ENCODE measurements at places on chromosomes 1 and 21.

GRCh38 chr1:98364544-98364943 lies 297.0 kb upstream of the SNX7 start:
- no peak for DNase-seq

GRCh38 chr1:84569216-84569615 lies 5.0 kb downstream of the CTBS start:
- no peak for DNase-seq

GRCh38 chr1:97632776-97633175 lies 288.1 kb downstream of the DPYD start:
- no peak for DNase-seq

DNA sequence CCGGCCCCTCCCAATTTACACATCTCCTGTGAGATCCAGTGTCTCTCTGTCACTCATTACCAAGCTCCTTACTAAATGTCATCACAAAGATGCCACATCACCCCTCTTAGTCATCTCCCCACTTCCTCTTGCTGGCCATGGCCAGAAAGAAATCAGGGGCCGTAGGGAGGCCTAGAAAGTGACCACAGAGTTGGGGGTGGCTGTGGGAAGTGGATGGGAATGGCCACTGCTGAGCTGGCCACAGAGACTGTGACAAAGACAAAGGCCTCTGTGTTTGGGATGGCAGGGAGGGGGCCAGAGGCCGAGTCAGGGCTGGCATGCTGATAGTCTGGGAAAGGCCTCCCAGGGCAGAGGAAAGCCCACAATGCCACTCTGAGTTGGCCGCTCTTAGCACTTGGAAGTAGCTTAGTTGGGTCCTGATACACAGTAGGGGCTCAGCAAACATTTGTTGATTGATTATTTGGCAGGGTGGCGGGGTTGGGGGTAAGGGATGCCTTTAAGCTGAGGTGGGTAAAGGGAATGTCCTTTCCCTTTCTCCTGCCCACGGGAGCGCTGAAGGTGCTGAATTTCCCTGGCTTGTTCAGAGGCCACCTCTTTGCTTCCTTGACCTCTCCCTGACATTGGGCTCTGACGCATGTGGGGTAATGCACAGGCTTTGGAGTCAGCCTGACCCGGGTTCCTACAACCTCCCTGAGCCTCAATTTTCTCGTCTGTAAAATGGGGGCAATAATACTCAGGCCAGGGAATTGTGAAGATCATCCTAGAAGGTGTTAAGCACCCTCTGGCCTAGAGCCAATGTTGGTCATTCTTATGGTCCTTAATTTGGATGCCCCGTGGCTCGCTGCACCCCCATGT lies 13.2 kb downstream of the NAV1 start:
- no peak for DNase-seq

DNA sequence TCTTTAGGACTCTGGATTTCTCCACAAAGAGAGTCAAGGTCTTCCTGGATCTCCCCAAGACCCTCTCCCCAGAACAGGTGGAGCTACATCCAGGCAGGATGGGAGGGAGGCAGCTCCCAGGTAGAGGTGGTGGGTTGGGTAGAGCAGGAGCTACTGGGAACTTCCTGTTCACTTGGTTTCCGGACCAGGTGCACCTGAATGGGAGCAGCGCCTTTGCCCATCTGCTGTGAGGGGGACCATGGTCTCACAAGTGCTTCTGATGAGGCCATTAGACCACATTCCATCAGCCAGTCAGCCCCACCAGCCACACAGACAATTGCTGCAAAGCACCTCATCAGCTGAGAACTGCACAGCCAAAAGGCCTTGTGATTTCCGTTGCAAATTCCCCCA lies 188.8 kb downstream of the MATN1 start:
- no peak for DNase-seq

DNA sequence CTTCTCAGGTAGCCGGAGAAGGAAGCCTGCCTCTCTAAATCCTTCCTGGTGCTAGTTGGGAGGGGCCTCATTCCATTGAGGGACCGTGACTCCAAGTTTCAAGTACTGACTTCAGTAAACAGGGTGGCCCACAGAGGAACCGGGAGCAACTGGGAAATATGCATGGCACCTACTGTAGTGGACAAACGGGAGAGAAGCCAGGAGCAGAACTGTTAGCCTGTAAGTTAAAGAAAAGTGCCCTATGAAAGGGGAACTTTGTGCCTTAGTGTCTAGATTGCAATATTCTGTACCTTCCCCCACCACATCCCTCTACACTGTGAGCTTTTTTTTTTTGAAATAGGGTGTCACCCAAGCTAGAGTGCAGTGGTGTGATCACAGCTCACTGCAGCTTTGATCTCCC lies 33.2 kb upstream of the KANK4 start:
- no peak for DNase-seq

GRCh38 chr1:89941110-89941766 lies 53.7 kb upstream of the ZNF326 start:
- no peak for DNase-seq

GRCh38 chr21:31132574-31133242 lies 94.4 kb upstream of the KRTAP19-8 start:
- DNase-seq, result peak; percentile 40

DNA sequence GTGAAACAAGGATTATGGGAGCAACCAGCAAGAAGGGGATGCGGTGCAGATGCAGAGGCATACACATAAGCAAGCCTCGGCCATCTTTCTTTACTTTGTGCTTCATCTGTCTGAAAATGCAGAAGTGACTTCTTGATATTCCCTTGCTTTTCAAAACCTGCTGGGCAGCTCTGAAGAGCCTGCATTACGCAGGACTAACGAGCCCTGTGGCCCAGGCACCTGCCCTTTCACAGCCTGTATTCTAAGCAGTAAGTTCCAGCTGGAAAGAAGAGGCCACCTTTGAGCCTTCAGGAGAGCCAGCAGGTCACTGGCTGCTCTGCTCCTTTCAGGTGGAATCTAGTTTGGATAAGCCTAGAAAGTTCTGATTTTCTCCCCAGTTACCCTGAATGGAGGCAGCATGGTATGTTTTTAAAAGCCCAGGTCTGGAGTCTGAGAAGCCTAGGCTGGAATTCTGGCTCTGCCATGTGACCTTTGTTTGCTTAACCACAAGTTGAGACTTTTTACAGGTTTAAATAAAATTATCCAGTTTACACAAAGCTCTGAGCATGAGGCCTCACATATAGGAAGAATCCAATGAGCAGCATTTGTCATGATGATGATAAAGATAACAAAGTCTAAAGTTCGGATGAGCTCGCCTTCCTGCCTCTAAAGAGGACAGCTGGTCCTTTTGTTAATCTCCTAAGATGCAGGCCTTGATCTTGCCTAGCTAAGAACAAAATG lies 122.9 kb downstream of the UBR4 start:
- no peak for DNase-seq

GRCh38 chr1:66729119-66729518 lies 23.1 kb upstream of the DYNLT5 start:
- no peak for DNase-seq

DNA sequence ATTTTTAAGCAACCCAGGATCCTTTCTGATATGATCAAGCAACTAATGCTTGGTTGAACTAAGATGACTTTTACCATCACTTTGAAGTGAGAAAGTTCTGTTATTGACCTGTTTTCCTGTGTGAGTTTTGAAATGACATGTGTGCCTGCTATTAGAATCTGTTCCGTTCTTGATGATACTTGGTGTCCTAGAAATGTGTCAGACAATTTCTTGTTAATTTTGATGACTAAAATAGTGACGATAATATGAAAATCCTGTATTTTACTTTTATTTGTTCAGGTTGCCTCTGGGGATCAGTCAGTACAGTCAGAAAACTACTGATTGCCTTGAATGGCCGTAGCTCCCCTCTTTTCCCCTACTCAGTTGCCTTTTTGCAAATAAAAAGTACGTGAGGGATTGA lies 228.0 kb downstream of the RYR2 start:
- no peak for DNase-seq

- peak; percentile 7 for DNase-seq
These were observed 510.3 kb downstream of the NPHP4 start for GRCh38 chr1:5481889-5482288.

DNA sequence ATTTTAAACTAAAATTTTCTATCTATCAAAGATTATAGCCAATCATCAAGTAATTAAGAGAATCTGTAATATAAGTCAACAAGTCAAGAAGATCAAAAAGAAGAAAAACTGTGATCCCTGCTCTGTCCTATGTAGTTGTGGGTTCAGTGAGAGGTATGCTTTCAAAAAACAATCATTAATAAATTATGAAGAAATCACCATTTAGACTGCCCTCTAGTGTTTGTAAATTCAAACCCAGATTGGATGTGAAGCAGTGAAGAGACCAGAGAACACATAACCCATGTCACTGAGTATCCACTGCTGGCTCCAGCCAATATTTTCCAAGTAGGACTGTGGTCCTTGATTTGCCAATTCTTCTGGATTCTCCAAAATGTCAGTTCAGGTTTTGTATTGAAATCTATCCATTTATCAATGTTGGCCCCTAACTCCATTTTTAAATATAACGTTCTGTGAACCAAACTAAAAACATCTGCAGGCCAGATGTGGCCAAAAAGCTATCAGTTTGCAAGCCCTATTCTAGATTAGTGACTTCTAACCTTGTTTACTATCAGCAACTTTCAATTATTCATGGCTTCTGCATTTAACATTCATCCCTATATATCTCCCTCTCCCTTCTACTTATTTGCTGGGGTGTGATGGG lies 467.5 kb upstream of the CXADR start:
- no peak for DNase-seq

DNA sequence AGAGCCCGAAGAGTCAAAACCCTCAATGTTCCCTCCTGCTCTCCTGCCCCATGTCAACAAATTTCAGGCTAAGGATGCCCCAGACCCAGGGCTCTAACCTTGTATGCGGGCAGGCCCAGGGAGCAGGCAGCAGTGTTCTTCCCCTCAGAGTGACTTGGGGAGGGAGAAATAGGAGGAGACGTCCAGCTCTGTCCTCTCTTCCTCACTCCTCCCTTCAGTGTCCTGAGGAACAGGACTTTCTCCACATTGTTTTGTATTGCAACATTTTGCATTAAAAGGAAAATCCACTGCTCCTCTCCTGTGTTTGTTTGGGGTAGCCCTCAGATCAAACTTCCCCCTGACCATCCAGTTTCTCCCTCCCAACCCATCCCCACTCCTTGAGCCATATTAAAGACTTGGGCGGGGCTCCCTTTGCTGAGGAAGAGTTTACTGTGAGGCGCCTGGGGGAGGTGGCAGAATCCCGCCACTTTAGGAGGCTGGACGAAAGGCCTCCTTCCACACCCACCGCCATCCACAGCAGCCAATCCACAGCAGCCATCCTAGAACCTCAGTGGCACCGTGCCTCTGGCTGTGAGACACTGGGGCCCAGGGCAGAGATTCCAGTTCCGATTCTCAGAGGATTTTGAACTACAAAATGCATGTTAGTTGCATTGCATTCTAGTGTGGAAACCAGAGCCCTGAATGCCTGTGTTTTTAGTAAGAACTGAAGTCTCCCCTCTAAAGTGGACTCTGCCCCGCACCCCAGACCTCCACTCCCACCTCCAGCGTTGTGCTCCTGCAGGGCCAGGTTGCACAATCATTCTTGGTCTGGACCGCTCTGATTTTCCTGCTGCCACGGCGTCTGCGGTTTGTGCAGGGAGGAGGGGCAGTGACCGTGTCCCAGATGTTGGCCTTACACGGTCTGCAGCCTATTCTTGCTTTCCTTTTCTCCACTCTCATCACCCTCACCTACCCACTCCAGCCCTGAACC lies 3.0 kb downstream of the OLFML3 start:
- no peak for DNase-seq

DNA sequence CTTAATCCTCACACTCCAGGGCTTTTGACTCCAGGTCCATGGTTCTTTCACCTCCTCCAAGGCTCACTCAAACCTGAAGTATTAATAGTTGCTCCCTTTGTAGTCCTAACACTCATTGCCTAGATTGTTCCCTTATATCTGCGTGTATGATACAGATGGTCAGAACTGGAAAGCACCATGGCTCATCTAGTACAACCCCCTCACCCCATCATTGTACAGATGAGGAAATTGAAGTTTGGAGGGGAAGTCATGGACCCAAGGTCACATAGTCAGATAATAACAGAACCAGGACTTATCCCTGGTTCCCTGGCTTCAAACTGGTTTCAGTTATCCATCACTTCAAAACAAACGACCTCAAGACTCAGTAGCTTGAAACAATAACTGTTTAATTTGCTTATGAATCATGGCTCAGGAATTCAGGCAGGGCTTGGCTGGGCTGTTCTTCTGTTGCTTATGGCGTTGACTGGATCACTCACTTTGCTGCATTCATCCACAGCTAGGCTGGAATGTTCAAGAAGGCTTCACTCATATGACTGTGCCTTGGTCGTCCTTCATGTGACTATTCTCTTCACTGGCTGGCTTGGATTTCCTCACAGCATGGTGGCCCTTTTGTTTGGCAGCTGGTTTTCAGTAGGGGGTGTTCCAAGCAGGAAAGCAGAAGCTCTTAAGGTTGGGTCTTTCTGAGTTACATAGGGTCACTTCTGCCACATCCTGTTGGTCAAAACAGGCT lies 5.0 kb downstream of the NOS1AP start:
- no peak for DNase-seq

- no peak for DNase-seq
These were observed 101.3 kb upstream of the ACTL8 start for GRCh38 chr1:17653728-17654351.

DNA sequence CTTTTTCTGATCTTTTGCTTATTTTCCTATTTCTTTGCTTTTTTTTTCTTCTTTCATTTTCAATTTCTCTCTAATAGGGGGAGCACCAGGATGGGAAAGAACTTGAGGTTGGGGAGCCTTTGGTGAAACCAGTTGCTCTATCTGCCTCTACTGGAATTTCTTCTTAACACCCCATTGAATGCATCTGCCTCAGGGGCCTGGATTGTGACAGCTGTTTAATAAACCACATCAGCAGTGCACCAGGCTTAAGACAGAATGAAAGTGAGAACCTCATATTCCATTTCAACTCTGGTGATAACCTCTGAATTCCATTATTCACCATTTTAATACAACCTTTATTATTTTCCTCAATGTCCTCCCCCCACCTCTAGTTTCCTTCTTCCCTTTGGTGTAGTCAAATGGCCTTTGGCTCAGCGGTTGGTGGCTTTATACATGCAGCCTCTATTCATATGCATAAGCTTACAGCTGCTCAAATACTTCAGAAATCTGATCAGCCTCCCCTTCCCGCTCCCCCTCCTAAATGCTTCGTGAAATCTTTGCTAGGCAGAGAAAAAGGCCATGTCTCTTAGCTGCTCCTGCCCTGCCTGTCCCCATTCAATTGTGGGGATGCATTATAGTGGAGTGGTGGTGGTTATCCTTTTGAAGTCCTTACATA lies 537.3 kb upstream of the PLXNA2 start:
- no peak for DNase-seq

All from stimulated activated CD8-positive, alpha-beta memory T cell treated with anti-CD3 and anti-CD28 coated beads, Interleukin-15, amount 100 ng/mL, for 48 hours (primary cell).